ENCODE measurements at places on chromosomes 3 and 15. TPM values are rescaled to one million over a fixed set of nuclear protein-coding genes. Genes with fewer than 3 reads are reported as not detected.

The DUOX1 gene
- total RNA-seq: 0.45 TPM

- no peak for DNase-seq
Measured at GRCh38 chr15:70147778-70148177, 50.1 kb upstream of the TLE3 start.

GRCh38 chr3:32186097-32186496, 52.4 kb upstream of the CMTM8 start:
- DNase-seq: peak; percentile 78

DNA sequence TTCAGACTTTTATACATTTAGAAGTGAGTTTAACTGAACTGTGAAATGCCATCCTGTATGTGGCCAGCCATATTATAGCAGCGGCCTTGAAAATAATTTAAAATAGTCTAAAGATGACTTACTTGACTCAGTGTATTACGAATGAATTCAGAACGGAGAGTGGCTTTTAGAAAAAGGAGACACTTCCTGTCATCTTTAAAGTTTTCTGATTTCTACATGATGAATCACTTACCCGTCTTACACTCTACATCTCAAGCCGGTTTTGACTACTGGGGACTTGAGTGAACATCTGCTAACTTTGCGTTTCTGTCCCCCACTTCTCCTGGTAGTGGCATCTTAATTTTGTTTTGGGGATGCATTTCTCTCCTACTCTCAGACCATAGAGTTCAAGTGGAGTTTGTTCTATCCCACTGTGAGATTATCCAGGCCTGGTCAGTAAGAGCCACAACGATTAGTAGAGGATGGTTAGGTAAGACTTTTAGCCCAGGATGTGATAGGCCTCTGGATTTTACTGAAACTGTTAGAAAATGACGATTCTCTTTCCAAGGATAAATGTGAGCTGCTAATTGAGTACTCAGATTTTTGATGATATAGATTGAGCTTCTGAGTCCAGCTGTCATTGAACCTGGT, 175.4 kb upstream of the CADPS start:
- DNase-seq: no peak

DNA sequence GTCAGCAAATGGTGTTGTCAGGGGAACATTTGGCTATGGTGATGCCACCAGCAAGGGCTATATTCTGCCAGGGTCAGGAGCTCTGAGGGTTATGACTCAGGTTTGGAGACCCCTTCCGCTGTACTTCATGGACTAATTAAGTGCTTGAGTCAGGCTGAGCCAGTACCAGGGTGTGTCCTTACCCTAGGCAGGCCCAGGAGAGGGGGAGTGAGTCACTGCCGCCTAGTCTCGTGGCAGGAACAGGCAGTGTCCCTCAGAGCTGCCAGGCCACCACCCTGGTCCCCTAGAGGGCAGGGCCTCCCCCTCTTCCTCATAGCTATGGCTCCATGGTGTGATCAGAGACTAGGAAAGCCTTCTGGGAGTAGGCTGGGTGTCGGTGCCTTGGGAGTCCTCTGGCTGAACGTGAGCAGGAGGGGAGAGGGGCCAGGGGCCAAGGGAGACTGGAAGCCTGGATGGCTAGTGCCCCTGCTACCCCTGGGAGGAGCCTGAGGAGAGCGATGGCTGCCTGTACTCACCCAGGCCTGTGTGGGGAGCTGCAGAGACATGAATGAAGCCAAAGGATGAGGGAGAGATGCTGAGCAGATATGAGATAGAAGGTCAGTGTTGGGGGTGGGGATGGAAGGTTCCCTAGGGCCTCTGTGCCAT, 10.6 kb downstream of the MAPKAPK3 start:
- no peak for DNase-seq

DNA sequence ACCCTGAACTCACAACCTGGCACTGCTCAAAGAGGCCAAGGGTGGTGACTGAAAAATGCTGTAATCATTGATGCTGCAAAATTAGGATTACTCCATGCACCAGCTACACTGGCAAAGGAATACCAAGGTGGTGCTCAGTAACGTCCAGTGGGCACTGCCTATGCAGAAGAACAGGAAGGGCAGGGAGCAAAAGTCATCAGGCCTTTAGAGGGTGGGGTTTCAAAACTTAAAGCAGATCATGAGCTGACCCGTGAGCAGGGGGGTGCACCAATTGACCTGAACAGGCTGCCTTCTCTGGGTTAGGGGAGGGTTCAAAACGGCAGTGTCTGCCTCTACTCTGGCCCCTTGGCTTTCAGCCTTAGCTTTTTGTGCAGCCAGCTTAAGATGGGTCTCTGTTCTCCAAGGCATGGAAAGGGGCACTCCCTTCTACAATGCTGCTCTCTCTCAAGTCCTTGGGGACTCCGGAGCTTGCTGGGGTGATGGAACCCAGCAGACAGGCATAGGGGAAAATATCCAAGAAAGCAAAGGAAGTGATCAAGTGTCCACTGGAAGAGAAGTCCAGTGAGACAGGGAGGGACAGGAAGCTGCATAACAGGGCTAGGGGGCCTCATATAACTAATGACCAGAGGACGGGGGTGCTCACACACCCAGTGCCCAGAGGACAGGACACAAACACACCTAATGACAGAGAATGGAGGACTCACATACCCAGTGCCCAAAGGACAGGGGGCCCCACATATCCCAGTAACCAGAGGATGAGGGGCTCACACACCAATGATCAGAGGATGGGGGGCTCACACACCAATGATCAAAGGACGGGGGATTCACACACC, 11.4 kb downstream of the RAB6B start:
- peak; percentile 30 for DNase-seq

GRCh38 chr15:95989392-95989791, 341.1 kb upstream of the NR2F2 start:
- no peak for DNase-seq

The SPESP1 gene
- 0.48 TPM for total RNA-seq

The SEMA3B gene
- total RNA-seq: 5.7 TPM

The SMCO1 gene
- total RNA-seq: not detected

- DNase-seq: no peak
Measured at GRCh38 chr3:60582288-60582687, 669.0 kb downstream of the FHIT start.

DNA sequence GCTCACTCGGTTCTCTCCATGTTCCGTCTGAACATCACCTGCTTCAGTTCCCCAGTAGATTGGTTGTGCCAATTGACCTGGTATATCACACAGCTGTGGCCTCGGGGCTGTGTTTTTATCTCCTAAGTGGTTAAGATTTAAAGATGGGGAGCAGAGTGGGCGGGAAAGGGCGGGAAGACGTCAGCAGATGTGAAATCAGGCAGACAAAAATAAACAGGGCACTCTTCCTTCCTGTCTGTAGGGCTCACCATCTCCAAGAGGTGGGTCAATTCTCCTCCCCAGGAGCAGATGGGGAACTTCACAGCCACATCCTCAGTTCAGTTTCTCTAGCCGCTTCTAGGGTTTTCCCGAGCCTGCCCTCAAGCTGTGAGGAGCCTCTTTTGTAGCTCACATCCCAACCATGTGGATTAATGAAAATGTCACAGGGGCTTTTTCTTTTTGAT, 26.8 kb upstream of the LIMD1 start:
- DNase-seq: no peak

DNA sequence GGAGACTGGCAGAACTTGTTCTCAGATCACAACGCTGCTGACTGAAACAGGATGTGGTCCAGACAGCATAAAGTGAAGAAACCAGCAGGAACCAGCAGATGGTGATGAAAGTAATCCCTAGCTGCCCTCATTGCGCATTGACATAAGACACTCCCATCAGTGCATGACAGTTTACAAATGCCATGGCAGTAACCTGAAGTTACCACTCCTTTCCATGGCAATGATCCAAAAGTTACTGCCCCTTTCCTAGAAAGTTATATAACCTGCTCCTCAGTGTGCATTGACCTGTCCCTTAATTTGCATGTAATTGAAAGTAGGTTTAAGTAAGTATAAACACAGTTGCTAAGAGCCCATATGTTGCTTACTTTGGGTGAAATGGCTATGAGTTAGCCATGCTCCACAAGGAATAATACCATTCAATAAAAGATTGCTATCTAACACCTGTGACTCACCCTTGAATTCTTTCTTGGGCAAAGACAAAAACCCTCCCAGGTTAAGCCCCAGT, 149.1 kb upstream of the CD96 start:
- DNase-seq: no peak

GRCh38 chr3:102398666-102399065, 36.1 kb upstream of the ZPLD1 start:
- DNase-seq: no peak

GRCh38 chr3:13588993-13589392, 40.1 kb downstream of the FBLN2 start:
- DNase-seq: no peak

DNA sequence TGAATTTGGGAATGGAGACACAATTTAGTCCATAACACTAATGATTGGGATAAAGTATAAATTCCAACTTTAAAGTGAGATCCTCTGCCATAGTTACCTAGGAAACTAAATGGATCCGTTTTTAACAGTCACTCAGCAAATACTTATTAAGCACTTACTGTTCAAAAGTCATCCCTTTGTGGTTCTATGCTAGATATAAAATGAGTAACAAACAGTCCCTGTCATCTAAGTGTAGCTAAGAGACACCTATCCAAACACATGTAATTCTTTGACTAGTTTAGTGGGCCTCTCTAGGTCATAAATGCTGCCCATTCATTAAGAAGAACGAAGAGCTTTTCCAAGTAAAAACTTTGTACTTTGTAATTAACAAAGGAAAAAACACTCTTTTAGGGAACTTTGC, 244.2 kb upstream of the CDIN1 start:
- DNase-seq: no peak

The LAMB2 gene
- 172 TPM for total RNA-seq

GRCh38 chr3:38604246-38604645, 45.2 kb downstream of the SCN5A start:
- DNase-seq: no peak

DNA sequence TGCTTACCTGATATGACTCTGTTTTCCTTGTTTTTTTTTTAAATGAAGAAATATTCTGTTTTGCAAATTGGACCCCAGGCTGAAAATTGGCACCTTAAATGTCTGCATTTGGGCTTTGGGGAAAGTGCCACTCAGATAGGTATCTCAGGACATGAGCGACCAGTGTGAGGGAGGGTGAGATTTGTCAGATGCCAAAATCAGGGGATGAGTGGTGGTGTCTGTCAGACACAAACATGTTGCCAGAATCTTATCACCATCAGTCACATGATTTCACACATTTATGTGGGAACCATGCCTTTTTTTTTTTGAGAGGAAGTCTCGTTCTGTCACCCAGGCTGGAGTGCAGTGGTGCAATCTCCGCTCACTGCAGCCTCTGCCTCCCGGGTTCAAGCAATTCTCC, 75.6 kb upstream of the OSBPL11 start:
- DNase-seq: no peak

The UBA3 gene
- 20.0 TPM for total RNA-seq

DNA sequence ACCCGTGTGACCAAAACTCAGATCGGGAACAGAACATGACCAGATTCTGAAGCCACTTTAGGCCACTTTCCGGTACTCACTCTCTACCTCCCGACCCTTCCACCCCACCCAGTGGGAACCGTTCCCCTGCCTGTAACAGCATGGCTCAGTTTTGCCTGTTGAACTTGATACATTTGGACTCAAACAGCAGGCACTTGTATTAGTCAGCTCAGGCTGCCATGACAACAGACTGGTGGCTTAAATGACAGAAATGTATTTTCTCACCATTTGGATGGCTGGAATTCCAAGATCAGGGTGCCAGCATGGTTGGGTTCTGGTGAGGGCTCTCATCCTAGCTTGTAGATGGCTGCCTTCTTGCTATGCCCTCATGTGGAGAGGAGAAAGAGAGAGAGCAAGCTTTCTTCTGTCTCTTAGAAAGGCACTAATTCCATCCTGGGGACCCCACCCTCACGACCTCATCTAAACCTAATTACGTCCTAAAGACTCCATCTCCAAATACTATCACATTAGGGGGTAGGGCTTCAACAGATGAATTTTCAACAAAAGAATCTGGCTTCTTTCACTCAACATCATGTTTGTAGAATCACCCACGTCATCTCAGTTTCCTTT, 9.3 kb upstream of the SSUH2 start:
- DNase-seq: no peak

- no peak for DNase-seq
Measured at GRCh38 chr15:85404918-85405866, 24.8 kb downstream of the AKAP13 start.

The FGD5 gene
- 4.2 TPM for total RNA-seq

DNA sequence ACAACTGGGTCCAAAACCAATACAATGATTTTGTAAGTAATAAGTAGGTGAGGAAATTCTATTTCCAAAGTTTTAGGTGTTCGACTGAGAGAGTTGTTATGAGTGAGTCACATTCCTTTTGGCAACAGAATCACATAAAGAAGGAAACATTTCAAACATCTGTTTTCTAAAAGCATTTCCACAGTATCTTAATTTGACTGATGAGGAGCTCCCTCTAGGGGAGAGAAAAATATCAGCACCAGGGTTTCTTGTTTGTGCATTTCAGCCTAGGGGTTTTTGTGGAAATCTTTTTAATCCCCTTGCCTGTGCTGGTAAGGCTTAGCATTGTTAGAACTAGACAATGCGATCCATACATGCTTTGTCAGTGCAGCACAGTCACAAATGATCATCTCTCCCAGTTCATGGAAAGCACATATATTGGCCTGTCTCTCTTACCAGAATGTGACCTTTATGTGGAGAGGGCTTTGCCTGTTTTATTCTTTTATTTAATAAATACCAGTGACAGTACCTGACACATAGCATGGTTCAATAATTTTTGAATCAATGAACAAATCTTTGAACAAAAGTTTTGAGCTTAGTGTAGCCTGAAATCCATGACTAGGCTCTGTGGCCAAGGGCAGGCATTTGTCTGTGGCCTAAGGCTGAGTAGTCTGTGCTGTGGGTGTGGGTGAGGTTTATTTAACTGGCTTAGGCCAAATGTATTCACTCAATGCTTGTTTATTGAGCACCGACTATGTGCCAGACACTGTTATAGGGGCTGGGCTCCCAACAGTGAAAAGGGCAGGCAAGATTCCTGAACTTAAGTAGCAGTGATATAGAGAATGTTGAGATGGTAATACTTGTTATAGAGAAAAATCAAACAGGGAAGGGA, 21.1 kb upstream of the IQCF6 start:
- no peak for DNase-seq

DNA sequence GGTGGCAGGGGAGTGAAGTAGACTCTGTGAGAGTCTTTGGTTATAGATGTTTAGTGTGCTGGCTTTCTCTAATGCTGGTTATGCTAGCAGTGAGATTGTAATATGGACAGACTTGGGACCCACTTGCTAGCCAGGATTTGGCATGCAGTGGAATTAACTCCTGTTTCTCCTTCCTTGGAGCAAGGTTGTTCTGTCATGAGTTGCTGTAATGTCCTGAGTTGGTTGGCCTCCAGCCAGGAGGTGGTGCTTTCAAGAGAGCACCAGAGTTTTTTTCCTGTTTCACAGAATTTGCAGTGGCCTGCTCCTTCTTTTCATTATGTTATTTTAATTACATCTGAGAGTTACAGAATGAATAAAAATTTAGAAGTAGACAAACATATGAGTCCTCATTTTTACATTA, 88.1 kb upstream of the PXYLP1 start:
- DNase-seq: no peak

DNA sequence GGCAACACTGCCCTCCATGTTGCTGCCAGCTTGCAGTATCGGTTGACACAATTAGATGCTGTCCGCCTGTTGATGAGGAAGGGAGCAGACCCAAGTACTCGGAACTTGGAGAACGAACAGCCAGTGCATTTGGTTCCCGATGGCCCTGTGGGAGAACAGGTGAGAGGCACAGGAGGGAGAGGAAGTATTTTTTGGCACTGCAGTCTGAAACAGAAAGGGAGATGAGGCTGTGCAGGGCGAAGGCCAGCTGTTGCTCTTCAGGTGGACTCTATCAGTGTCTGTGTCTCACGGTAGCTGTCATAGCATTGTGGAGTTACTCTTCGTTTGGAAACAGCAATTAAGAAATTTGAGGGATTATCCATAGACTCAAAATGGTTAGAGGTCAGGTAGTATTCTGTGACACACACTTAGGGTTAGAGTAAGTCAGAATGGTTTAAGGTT, 8.0 kb downstream of the NFKBIZ start:
- DNase-seq: no peak

The TF gene
- total RNA-seq: 25,131 TPM

The SNTN gene
- not detected for total RNA-seq
